ENCODE measurements at places on chromosomes 7 and 10.

DNA sequence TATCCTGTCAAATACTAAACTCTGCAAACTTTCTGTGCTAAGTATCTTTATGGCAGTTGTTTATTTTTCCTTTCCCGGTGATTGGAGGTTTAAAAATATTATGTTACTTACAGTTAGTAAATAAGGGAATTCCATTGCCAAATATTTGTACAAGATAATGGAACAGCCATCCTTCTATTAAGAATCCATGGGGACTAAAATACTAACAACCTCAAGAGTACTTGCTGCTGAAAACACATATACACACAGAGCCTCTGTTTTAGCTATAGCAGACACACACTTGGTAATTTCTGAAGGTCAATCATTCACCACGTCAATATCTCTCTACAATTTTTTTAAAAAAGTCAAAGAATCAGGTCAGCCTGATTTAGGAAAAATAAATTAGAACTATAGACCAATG is 32.4 kb downstream of the TSPAN12 start:
- no peak for DNase-seq

- DNase-seq = peak; percentile 92
Measured at GRCh38 chr7:129845972-129846327, 106.8 kb downstream of the UBE2H start.

DNA sequence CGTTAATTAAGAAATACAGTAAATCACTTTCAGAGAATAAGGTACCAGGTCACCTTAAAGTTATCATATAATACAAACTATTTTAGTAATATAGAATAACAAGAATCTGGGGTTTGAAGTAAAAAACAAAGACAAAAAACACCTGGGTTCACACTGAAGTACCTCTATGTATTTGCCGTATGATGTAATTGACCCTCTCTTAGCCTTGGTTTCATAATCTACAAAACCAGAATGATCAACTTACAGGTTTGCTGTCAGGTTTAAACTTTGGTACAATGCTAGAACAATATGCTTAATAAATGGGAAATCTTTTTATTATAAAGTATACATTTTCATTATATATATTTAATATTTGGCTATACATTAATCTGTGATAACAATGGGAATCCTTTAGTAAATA is 58.3 kb downstream of the CDCA7L start:
- DNase-seq = no peak

- no peak for DNase-seq
Measured at GRCh38 chr7:135001390-135002165, 15.3 kb downstream of the AGBL3 start.

DNA sequence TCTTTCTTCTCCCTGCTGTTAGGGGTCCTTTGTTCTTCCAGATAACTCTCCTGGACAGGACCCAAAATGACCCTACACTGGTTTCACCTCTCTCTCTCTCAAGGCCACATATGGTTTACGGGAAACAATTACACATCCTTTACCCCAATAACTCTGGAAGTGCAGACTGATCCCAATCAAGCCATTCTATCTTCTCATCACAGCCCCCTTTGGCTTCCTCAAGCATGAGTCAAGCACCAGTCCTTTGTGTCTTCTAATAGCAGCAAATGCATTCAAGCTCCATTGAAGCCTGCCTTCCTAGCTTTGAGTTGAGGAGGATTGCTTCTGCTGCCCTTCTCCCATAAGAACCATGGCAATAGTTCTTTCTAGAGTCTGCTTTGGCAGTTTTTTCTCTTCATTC is 20.2 kb downstream of the C10orf67 start:
- DNase-seq = no peak

- DNase-seq = no peak
Measured at GRCh38 chr7:104150470-104150869, 57.3 kb downstream of the ORC5 start.

DNA sequence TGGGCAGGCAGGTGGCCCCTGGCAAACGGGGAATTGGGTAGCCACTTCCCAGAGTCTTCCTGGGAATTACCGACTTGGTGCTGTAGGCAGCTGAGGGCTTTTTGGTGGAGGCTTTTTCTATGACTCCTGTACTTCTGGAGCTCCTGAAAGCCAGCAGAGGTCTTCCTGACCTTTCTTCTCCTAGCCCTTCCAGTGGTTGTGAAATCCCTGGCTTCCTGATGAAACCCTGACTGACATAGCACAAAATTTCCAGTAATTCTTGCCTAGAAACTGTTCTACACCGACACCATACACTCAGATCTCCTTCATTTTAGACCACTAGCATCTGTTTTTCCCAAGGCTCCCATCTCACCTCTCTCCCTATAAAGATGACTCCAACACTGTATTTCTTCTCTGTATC is 120.2 kb downstream of the STRA8 start:
- DNase-seq = no peak

GRCh38 chr10:3213208-3213607 is 40.6 kb upstream of the PITRM1 start:
- DNase-seq = no peak

DNA sequence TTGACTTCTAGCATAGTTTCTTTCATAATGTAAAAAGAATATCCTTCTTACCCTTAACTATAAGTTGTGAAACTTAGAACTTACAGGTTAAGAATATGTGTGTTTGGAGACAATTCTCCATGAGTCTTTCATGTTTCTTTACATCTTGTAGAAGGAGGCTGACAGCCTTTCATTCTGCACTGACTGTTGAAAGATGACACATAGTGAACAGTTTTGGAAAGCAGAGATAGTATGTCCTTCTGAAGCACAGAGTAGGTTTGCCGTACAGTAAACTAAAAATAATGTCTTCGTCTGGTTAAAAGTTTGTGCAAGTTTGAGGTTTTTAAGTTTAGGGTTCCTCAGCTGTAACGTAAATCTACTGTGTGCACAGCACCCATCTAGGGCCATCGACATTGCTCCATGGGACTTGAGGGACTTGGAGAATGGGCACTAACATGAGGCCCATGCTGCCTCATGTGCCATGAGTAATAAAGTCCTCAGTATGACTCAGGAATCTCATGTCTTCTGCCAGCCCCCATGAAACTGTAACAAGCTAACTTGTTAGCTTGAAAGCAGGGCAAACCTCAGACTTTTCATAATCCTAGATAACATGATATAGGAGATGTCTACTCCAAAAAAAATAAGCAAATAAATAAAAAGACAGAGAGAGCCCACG is 24.5 kb upstream of the ELAPOR2 start:
- DNase-seq = no peak

DNA sequence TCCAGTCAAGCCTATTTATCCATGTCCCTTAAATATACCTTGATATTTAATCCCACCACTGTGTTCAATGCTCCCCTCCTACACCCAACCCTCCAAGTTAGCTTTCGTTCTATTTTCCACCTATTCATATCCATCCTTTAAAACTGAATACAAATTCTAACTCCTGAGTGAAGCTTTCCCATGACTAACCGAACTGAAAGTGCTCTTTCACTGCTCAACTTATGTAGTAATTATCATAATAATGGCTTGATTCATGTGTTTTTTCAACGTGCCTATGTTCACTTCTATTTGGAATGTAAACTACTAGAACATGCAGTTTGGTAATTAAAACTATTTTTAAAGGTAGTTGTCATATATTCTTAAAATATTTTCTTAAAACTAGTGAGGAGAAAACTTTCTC is 58.0 kb downstream of the NDUFB2 start:
- DNase-seq = no peak

DNA sequence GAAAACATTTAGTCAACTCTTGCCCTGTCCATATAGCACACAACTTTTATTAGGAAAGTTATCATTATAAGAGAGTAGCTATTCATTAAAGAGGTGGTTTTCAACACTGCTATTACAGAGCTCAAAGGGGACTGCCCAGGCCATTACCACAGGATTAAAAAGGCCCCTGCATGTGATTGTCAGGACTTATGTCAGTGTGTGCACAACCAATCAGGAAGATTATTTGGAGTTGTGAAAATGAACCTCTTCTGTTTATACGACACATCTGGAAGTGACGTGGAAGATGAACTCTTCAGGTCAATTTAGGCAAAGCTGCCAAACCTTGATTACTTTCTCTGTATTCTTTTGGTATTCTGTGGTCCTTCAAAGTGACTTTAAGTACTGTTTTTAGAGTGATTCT is 14.7 kb downstream of the CCNY start:
- no peak for DNase-seq

- peak; percentile 10 for DNase-seq
Measured at GRCh38 chr7:74476626-74477025, 22.9 kb downstream of the GTF2IRD1 start.

GRCh38 chr10:100109670-100110069 is 28.0 kb upstream of the CPN1 start:
- no peak for DNase-seq

DNA sequence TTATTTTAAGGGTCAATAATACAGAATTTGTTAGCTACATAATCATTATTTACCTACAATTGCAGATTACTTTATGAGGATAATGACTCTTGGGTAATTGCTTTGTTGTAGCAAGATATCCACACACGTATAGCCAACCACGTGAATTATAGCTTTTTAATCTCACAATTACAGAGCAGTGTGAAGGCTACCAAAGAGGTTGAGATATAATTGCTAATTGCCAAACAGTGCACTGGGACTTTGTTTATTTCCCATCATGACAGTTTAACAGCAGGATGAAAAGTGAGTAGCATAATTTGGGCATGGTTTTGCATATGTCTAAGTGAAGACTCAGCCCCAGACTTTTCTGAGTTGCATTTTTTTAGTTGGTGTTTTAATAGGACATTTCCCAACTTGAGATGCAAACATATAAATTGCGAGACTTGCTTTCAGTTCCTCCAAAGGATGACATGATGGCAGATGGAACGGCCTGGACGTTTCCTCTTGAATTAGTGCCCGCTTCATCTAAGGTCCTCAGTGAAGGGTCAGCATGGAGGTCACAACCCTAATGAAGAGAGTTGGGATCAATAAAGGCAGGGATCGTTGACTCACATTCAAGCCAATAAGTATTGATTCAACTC is 180.7 kb upstream of the GPR26 start:
- no peak for DNase-seq

DNA sequence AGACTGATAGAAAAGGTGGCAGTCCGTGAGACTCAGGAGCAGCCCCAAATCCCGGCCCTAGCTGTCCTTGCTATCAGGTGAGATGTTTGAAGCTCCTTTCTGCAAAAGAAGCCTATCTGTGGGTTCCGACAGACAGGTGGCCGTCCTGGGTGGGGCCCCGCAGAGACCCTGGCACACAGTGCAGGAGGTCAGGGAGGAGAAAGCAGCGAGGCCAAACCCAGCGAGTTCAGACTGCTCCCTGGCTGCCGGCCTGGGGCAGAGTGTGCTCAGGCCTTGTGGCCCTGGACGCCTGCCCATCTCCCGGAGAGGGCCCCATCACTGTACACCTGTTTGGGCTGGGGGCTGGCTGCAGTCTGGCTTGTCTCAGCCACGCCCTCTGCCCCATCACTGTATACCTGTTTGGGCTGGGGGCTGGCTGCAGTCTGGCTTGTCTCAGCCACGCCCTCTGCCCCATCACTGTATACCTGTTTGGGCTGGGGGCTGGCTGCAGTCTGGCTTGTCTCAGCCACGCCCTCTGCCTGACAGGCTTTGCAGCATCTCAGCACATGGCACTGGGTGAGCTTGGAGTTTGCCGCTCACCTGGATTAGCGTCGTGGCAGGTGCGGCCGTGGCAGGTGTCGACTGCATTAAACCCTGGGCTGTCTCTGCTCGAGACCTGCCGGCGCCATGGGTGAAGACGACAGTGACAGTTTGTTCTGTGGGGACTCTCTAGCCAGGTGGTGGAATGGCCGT is 11.8 kb upstream of the PRKAR1B start:
- no peak for DNase-seq

DNA sequence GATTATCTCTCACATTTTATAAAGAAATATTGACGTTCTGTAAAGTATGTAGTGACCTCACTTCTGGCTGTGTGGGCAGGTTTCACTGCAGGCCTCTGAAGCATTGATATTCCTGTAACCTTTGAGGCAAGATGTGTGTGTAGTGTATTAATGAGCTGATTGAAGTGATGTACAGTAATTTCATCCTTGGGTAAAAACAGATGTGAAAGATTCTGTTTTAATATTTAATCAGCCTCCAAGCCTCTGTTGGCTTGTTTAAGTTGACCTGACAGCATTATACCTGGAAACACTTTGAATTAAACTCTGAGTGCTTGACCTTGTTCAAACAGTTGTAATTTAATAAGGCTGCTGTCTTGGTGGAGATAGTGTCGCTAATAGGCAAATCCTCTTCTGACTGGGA is 74.9 kb downstream of the KAT6B start:
- DNase-seq = no peak

DNA sequence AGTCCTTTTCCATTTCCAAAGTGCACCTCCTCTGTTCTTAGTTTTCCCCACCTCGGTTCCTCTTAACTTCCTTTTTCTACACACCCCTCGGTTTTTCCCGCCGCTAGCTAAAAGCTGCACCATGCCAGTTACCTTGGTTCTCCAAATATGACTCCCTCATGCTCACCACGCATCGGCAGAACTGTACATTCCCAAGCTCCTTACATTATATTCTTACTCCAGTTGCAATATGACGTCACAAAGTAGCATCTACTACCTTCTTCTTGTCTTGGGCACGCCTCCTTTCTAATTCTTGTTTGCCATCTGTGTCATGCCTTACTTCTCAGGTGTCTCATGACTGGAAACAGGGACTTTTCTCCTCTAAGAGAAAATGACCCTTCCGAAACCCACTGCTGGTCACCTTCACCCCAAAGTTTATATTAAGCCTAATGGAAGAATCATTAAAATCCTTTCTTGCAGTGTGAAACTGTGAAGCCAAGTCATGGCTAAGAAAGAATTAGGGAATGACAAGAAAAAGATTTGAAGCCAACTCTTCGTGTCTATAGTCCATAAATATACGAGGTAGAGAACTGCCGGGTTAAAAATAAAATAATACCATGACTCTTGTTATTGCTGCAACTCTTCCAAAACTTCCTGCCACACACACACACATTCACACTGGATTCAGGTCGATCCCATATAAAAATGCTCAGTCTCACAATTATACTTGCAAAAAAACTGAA is 1.7 kb downstream of the ESYT2 start:
- peak; percentile 40 for DNase-seq

DNA sequence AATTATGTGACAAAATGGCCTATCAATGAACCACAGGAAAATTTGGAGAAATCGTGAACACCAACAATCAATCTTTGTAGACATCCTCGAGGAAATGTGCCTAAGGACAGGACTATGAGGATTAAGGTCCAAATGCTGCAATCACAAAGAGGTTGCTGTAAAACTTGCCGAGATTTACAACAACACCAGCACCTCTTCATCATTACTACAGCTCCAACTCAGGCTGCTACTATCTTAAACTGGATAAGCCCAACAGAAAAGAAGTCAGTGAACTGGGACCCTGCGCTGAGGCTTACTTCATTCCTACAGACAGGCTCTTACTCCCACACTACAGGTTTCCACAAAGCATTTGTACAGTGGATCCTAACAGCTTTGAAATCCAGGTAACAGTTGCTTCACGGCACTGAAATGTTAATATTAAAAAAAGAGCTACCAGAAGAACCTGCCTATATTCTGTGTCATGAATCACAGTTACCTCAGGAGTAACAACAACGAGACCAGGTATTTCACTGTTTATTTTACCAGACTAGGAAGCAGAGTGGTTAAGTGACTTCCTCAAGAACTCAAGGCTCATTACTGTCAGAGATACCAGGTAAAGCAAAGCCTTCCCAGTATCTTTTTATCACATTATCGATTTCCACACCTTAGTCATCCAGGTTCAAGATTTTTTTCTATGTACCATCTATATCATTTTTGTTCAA is 23.9 kb downstream of the CACUL1 start:
- DNase-seq = no peak
